Gastrocnemius medialis (tissue), 4 donors: ENCODE measurements at places on chromosomes 2 and 18. TPM values are rescaled to one million over a fixed set of nuclear protein-coding genes. Genes with fewer than 3 reads are reported as not detected.
A peak's percentile ranks its signal among the peaks of the same experiment; 100 is the strongest.

DNA sequence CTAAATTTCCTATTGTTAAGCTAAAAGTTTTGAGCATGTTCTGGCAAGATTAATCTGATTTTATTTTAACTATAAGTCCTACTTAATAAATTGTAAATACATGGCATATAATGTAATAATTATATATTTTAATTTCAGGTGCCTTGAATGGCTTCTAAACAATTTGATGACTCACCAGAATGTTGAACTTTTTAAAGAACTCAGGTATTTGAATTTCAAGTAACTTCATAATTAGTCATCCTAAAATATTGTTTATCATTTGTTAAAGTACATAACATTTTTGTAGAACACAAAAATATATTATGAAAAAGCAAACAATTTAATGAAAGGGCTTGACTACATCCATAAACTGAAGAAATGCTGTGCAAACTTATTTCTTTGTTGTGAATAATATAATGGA, 14.5 kb downstream of the GMCL1 start:
- no peak overlapping the region for H3K4me3 ChIP-seq
- no peak overlapping the region for H3K27ac ChIP-seq
- peaks cover 21% of the 10 kb centered on the region for H3K36me3 ChIP-seq
- H3K27me3 ChIP-seq, result no peaks in the 10 kb centered on the region

- H3K27ac ChIP-seq, result no peak overlapping the region
- H3K4me3 ChIP-seq, result no peak overlapping the region
- no peak for DNase-seq
- H3K4me1 ChIP-seq, result no peaks in the 10 kb centered on the region
Measured at GRCh38 chr2:157460897-157461296, 17.0 kb upstream of the CYTIP start.

DNA sequence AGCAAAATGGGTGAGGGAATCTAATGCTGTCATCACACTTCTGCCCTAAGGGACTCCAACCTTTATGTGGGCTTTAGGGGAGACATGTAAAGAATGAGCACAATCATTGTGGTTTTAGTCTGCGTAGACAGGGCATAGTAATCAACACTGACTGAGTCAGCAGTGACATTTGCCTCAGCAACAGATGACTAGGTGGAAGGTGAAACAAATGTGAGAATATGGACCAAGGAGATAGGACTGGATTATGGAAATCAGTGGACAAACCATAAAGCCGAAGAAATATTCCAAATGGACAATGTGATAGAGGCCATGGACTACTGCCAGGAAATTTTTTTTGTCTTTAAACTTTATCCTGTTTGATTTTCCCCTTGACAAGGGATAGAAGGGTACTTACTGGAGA, 83.9 kb downstream of the PDK1 start:
- no peaks in the 10 kb centered on the region for H3K4me1 ChIP-seq
- DNase-seq, result no peak
- no peak overlapping the region for H3K27ac ChIP-seq
- no peak overlapping the region for H3K4me3 ChIP-seq

- no peak overlapping the region for H3K27ac ChIP-seq
- no peak for DNase-seq
- H3K36me3 ChIP-seq, result no peaks in the 10 kb centered on the region
- no peaks in the 10 kb centered on the region for H3K4me1 ChIP-seq
Measured at GRCh38 chr2:51028829-51029228, 3.1 kb downstream of the NRXN1 start.

GRCh38 chr2:172009823-172010222, 10.1 kb downstream of the METAP1D start:
- H3K4me1 ChIP-seq, result peaks cover 5% of the 10 kb centered on the region
- no peak overlapping the region for H3K4me3 ChIP-seq
- H3K27me3 ChIP-seq, result no peaks in the 10 kb centered on the region
- H3K36me3 ChIP-seq, result no peaks in the 10 kb centered on the region
- no peak for DNase-seq
- no peak overlapping the region for H3K27ac ChIP-seq

DNA sequence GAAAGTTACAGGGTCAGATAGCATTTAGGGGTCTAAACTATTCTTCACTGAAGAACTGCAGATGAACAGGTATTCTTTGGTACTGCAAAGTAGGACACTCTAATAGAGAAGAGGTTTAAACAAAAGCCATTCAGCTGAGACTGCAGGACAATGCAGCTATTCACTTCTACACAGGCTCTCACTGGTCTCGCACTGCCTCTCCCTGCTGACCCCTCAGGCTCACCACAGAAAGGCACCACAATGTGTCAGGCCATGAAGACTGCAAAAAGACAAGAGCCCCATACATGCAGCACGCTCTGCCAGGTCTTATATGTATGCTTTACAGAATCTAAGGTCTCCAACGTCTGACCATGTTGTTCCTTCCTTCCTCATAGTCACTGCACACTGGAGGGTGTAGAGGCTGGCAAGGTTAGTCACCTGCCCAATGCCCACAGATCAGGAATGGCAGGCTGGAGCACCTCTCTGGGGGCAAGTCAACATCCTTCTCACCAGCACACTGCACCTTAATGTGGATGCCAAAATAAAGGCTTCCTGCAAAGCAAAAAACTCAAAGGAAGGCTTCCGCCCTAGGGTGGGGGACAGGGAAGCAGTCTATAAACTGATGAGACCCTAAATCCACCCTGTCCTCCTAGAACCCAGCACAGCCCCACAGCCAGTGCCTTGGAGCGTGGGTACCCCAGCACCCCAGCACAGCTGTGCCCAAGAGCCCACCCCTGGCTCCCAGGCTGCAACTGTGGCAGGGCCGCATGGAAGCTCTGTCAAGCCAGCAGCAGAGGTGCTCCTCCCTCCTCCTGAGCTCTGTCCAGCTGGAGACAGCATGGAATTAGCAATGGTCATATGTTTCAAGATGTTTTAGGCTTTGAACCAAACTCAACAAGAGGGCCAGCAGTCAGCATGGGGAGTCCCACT, 10.7 kb upstream of the RNU4ATAC start:
- H3K27me3 ChIP-seq, result no peaks in the 10 kb centered on the region
- H3K4me3 ChIP-seq, result no peak overlapping the region
- DNase-seq, result peak; percentile 51
- H3K36me3 ChIP-seq, result no peaks in the 10 kb centered on the region
- H3K27ac ChIP-seq, result peak overlapping the region; percentile 68

DNA sequence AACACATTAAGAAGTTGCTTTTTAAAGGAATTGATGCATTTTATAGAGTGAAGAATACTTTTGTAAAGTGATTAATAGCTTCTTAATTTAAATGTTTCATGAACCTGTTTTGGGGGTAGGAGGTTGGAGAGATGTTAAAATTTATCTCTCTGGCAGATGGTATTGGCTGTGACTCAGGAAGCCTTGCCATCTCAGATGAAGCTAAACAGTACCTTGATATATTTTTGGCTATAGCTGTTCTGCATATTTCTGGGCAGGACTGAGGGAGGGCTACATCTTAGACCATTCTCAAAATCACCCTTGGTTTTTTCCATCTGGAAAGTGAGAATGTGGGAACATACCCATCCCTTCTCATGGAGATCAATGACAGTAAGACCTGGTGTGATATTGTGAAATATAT, 13.4 kb downstream of the CAPN14 start:
- no peaks in the 10 kb centered on the region for H3K4me1 ChIP-seq
- no peak overlapping the region for H3K27ac ChIP-seq
- no peak for DNase-seq

The ZNF532 gene
- total RNA-seq, result 84.7 TPM

The BOLL gene
- 2.7 TPM for total RNA-seq

The RELCH gene
- total RNA-seq, result 11.5 TPM
